Keratinocyte (primary cell): ENCODE measurements at places on chromosomes 7 and 10. TPM values are rescaled to one million over a fixed set of nuclear protein-coding genes. Genes with fewer than 3 reads are reported as not detected.
A peak's percentile ranks its signal among the peaks of the same experiment; 100 is the strongest.

DNA sequence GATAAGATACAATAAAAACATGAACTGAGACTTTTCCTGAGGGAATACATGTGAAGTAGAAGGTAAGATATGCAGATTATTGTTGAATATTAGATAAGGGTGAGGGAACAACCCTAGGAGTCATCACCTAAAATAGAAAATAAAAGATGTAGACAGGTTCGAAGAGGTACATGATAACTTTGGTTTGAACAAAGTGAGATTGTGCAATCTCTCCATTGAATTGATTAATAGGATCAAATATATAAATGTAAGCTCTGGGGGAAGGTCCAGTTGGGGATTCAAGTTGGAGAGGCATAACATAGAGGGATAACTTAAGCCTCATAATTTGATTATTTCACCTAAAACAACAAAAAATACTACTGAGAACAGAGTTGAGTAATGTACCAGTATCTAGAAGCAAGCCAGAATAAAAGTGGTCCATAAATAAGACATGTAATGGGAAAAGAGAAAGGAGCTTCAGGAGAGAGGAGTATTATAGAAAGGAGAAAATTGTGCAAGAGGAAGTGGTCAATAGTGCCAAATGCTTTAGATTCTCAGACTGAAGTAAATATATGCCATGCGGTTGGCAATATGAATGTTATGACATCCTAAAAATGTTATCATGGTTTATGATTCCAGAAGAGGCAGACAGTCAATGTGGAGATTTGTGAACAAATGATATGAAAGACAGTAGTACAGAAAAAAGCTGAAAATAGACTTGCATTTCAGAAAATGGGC is 282.3 kb upstream of the CHRM2 start:
- no peak for DNase-seq
- no peaks in the 10 kb centered on the region for H3K27me3 ChIP-seq
- no peaks in the 10 kb centered on the region for H3K4me1 ChIP-seq
- H3K27ac ChIP-seq, result no peak overlapping the region
- no peak overlapping the region for H3K4me3 ChIP-seq
- H3K36me3 ChIP-seq, result no peaks in the 10 kb centered on the region

GRCh38 chr7:37255327-37255944 is 193.2 kb downstream of the ELMO1 start:
- H3K4me3 ChIP-seq, result no peak overlapping the region
- no peak overlapping the region for H3K27ac ChIP-seq
- H3K27me3 ChIP-seq, result no peaks in the 10 kb centered on the region
- no peak for DNase-seq

DNA sequence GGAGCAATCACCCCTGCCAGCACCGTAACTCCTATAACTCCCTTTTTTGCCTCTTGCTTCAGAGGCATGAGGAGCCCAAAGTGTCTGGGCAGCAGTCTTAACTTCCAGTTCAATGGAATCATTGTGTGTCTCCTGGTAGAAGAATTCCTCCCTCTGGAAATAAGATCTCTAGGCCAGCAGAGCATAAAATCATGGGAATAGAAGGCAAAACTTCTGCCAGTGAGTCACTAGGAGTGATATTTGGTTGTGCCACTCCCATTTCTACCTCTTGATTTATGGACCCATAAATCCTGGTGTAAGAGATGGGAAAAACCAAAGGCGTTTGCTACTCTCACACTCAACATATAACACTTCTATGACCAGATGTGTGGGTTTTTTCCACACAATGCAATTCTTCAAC is 104.9 kb upstream of the FAM180A start:
- H3K36me3 ChIP-seq, result no peaks in the 10 kb centered on the region
- H3K4me3 ChIP-seq, result no peak overlapping the region
- H3K4me1 ChIP-seq, result peaks cover 16% of the 10 kb centered on the region
- no peak overlapping the region for H3K27ac ChIP-seq
- H3K27me3 ChIP-seq, result no peaks in the 10 kb centered on the region

DNA sequence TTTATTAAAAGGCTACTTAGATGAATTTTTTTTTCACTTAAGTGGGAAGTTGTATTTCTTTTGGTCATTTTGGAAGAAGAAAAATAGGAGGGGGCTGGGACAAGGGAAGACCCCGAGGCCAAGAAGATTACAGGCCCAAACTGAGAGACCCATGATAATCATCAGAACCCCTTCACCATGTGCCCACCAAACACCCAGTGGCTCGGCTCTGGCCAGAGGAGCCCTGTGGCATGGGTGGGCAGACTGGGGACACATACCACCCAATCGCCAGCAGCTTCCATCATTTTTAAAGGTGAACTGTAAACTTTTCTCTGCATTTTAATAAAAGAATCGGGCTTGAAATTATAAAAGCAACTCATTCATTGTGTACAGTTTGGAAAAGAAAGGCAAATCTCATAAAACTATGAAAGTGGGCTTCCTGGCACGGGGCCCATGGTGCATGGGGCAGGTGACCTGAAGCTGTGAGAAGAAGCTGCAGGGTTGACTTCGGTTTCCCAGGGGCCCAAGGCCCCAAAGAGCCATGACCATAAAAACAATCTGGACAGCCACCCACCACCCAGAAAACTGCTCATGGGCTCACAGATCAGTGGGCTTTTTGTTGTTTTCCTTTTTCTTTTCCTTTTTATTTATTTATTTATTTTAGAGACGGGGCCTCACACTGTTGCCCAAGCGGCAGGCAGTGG is 29.4 kb upstream of the RET start:
- peaks cover 4% of the 10 kb centered on the region for H3K27me3 ChIP-seq
- no peak for DNase-seq
- H3K27ac ChIP-seq, result no peak overlapping the region

GRCh38 chr7:4659551-4660286 is 22.4 kb upstream of the FOXK1 start:
- DNase-seq, result no peak
- no peaks in the 10 kb centered on the region for H3K27me3 ChIP-seq
- H3K27ac ChIP-seq, result no peak overlapping the region
- peaks cover 2% of the 10 kb centered on the region for H3K4me1 ChIP-seq
- no peaks in the 10 kb centered on the region for H3K36me3 ChIP-seq

GRCh38 chr10:71838264-71839211 is 12.5 kb downstream of the PSAP start:
- DNase-seq, result peak; percentile 88
- H3K36me3 ChIP-seq, result peaks cover 14% of the 10 kb centered on the region
- peak overlapping the region; percentile 74 for H3K27ac ChIP-seq

DNA sequence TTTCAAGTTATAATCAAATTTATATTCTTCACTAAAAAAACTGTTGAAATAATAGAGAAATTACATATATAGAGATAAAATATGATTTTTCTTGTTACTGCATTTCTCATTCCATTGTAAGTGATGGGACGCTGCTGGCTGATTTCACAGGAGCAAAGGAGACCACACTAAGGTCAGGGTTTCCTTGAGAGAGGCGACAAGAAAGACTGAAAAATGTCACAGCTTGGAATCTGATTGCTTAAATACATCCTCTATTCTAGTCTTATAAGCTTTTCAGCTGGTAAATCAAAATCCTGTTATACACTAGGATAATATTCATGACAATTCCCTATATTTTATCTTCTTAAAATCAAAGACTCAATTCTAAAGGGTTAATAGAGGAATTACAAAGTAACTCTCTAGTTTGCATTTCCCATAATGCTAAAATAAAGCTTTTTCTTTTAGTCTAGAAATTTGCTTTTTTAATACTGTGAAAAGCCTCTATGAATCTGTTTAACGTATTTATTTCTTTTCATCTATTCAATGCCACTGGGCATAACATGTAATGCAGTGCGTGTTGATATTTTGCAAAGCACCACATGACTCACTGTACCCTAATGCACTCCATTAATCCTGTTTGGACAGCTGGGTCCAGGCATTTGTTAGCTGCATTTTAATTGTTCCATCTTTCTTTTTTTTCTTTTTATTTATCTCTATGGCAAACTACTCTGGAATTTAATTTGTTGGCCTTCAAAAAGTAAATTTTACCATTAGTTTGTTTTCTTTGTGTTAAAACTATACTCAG is 81.7 kb downstream of the RNF32 start:
- no peak for DNase-seq
- H3K27ac ChIP-seq, result no peak overlapping the region
- H3K27me3 ChIP-seq, result no peaks in the 10 kb centered on the region
- no peaks in the 10 kb centered on the region for H3K36me3 ChIP-seq

DNA sequence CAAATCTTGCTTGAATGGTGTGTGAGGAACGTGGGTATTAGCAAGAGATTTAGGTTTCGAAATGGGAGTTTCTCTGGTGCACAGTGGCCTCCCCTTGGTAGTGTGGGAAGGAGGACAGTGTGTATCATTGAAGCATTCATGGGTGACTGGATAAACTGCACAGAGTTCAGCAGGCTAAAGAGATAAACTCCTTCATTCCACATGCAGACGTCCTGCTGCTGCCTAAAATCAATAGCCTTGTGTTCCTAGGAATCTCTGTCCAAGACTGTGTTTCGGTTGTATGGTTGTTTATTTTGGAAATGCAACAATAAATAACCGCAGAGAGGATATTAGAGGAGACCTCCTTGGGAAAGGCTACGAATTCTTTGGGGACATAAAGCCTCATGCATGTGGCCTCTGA is 100.9 kb upstream of the FAM171A1 start:
- no peaks in the 10 kb centered on the region for H3K27me3 ChIP-seq
- DNase-seq, result no peak
- H3K27ac ChIP-seq, result no peak overlapping the region
- H3K4me1 ChIP-seq, result no peaks in the 10 kb centered on the region
- no peak overlapping the region for H3K4me3 ChIP-seq

DNA sequence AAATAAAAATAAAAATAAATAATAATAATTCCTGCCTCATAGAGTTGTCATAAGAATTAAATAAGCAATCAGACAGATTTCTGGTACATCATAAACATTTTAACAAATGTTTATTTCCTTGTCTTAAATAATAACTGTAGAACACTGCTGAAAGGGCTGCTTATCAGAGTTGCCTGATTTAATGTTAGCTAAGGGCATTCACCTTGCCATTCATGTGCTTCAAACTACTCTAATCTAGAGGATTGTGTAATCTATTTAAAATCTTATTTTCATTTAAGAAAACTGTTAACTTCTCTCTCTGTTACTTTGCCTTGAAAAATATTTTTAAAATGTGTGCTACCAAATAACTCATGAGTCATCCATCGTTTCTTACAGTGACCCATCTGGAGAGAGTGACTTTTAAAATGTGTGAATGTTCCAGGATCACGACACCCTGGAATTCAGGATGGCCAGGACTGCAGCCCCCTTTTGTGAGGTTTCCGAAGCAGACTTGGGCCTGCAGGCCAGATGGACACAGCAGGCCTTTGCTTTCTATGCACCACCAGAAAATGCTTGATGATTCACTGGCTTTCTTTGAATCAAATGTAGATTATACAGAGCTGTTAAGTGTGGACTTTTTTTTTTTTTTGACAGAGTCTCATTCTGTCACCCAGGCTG is 109.1 kb upstream of the TNS3 start:
- H3K4me3 ChIP-seq, result no peak overlapping the region
- no peak overlapping the region for H3K27ac ChIP-seq
- no peaks in the 10 kb centered on the region for H3K4me1 ChIP-seq
- H3K27me3 ChIP-seq, result no peaks in the 10 kb centered on the region

DNA sequence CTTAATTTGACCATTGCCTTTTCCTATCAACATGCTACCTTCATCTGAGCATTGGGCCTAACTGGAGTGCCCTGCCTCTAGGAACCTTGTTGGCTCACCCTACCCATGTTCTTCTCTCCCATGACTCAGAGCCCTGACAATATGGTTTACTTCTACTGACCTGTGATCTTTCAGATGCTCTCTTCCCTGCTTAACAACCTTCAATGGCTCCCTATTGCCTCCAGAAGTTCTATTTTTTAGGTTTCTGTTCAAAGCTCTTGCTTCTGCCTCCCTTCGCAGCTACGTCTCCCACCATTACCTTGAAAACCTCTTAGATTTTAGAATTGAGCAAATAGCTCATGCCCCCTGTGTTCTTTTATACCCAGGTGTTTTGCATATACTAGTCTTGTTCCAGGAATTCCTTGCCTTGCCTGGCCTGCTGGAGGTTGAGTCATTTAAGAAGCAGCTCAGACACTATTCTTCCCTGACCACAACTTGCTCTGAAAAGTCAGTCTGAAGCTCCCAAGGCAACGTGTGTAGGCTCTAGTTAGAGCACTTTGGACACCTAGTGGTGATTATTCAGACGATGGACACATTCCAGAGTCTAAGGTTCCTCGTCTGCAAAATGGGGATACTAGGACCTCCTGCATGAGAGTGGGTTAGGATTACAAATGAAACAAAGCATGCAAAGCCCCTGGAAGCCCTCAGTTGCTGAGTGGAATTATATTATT is 64.4 kb upstream of the EMX2 start:
- H3K27me3 ChIP-seq, result peaks cover 4% of the 10 kb centered on the region
- H3K27ac ChIP-seq, result no peak overlapping the region
- H3K36me3 ChIP-seq, result no peaks in the 10 kb centered on the region
- peaks cover 2% of the 10 kb centered on the region for H3K4me1 ChIP-seq

DNA sequence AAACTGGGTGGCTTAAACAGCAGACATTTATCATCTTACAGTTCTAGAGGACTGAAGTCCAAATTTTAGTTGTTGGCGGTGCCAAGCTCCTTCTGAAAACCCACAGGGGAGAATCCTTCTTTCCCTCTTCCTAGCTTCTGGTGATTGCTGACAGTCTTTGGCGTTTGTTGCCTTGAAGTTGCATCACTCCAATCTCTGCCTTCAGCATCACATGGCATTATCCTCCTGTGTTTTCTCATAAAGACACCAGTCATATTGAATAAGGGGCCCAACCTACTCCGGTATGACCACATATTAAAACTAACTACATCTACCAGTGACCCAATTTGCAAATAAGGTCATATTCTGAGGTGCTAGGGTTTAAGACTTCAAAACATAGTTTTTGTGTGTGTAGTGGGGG is 472.1 kb upstream of the IGFBP3 start:
- no peak overlapping the region for H3K4me3 ChIP-seq
- no peak overlapping the region for H3K27ac ChIP-seq
- H3K27me3 ChIP-seq, result peaks cover 4% of the 10 kb centered on the region
- H3K36me3 ChIP-seq, result no peaks in the 10 kb centered on the region
- no peaks in the 10 kb centered on the region for H3K4me1 ChIP-seq

DNA sequence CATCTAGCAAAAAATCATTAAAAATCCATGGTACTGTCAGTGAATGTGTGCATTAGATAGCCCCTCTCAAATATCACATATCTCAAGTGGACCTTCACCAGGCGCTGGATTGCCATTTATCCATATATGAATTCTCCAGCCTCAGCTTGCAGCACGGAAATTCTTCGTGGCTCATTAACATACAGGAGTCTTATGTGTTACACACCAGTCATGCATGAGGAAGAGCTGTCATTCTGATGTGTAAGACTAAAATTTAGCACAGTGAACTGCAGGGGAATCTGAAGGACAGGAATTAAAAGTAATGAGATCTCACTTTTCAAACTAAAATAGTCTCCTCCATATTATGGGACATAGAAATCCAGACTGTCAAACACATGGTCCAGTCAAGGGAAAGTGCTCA is 542.4 kb upstream of the DPP6 start:
- no peak overlapping the region for H3K27ac ChIP-seq
- no peak for DNase-seq
- H3K4me1 ChIP-seq, result no peaks in the 10 kb centered on the region
- no peaks in the 10 kb centered on the region for H3K27me3 ChIP-seq
- no peak overlapping the region for H3K4me3 ChIP-seq

- H3K27ac ChIP-seq, result no peak overlapping the region
- no peak overlapping the region for H3K4me3 ChIP-seq
- no peaks in the 10 kb centered on the region for H3K4me1 ChIP-seq
- no peaks in the 10 kb centered on the region for H3K36me3 ChIP-seq
Observed at GRCh38 chr7:108372618-108373017, 83.6 kb downstream of the NRCAM start.

MLXIPL gene
- polyA plus RNA-seq, result 0.05 to 0.14 TPM (median 0.05 TPM) in 3 replicates

TCERG1L gene
- not detected in 3 replicates for polyA plus RNA-seq

INMT gene
- polyA plus RNA-seq, result not detected in 3 replicates

DNAH11 gene
- polyA plus RNA-seq, result under 0.01 to 0.21 TPM (median 0.09 TPM) in 3 replicates

TUBAL3 gene
- 1.5 to 2.6 TPM (median 2.6 TPM) in 3 replicates for polyA plus RNA-seq

AKR1C8 gene
- not detected in 3 replicates for polyA plus RNA-seq

HYAL4 gene
- 0.25 to 0.39 TPM (median 0.26 TPM) in 3 replicates for polyA plus RNA-seq

ARHGAP22 gene
- polyA plus RNA-seq, result 4.9 to 8.7 TPM (median 6.4 TPM) in 3 replicates

ADAM12 gene
- 0.05 to 0.14 TPM (median 0.07 TPM) in 3 replicates for polyA plus RNA-seq
